Panc1 (cell line): ENCODE measurements at places on chromosomes 6 and 20.

GRCh38 chr6:165962366-165962765 lies 205.3 kb downstream of the TBXT start:
- DNase-seq: no peak

DNA sequence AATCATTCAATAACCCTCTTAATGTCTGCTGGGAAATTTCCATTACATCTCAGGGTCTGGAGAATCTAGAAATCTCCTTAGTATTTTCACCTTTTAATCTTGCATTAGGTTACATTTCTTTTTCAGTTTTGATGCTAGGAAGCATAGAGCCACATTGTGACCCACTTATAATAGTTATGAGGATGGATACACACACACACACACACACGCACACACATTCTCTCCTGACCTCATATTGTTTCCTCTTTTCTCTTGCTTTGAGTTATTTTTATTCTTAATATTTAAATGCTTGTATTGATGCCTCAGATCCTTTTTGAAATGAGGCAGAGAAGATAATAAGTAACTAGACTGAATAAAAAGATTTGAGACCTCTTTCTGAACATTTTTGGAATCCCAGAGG lies 128.4 kb downstream of the KLHL32 start:
- DNase-seq: no peak

DNA sequence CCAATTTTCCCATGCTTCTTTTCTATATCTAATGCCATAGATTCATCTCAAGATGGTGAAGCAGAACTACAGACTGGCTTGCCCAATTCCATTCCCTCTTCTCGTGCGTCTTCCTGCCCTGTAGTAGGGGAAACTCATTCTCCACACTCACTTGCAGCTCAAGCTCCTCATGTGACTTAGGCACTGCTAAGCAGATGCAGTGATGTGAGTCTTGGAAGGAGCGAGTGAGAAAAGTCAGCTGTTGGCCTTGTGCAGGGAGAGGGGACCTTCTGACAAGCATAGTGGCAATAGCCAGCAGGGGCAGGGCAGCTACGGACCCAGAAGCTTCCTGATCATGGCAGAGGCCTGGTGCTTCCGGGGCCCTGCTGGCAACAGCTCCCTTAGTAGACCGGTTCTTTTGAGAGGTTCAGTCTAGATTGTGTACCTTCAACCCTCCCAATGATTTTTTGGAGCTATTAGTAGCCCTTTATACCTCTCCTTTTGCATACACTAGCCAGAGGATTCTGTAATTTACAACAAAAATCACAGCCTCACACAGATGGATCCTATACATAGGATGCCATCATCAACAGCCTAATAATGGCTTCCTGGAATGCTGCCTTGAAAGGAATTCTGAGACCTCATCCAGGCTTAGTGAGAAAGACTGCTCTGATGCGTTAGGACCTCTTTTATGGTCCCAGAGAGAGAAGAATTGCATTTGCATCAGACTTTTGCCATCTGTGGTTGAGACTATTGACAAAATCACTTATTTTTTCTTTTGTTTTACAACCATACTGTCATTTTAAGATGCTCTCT lies 121.5 kb upstream of the RIPOR2 start:
- DNase-seq: no peak

DNA sequence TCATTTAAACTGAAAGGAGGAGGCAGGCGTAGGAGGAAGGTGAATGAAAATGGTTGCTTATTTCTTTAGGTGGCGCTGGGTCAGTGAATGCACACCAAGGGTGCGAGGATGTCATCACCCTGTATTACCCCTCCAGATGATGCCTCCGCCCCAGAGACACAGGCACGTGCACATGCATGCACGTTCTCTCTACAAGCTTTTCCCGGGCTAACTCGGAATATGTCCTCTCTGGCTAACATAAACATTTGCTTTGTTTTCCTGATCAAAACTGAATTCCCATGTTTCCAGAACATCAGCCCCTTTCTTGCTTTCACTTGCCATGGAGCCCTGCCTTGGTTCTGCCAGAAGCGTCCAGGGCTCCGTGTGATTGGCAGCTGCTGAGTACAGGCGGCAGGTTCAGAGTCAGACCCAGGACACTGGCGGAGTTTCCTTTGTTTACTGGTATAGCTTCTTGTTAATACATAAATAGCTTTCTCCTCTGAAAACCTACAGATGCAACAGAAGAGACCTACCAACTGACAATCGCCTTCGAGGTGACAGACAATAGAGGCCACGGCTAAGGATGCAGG lies 131.2 kb upstream of the RPS6KA2 start:
- no peak for DNase-seq

DNA sequence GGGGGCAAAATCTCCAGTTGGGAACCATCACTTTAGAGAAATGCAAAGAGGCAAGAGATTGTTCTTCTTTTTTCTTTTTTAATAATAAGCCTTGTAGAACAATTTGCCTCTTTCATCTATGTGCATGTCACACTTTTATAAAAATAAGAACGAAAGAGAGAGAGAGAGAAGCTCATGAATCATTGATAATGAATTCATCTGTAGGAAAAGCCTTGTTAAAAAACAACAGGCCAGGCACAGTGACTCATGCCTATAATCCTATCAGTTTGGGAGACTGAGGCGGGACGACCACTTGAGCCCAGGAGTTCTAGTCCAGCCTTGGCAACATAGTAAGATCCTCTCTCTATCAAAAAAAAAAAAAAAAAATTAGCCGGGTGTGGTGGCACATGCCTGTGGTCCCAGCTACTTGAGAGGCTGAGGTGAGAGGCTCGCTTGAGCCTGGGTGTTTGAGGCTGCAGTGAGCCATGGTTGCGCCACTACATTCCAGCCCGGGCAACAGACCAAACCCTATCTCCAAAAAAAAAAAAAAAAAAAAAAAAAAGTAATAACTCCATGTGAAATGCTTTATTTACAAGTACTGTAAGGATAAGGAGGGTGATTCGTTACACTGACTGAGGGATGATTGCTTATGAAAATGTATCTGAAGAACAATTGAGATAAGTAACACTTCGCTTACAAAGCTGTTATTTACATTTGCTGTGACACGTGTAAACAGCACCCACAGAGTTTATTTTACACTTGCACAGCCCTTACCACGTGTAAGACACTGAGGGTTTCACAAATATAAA lies 6.0 kb downstream of the CCN5 start:
- peak; percentile 69 for DNase-seq

GRCh38 chr6:28587746-28588075 lies 62.0 kb downstream of the GPX5 start:
- no peak for DNase-seq

- no peak for DNase-seq
Observed at GRCh38 chr20:25606094-25606695, 17.6 kb downstream of the NANP start.

- DNase-seq: no peak
Observed at GRCh38 chr6:33432546-33432945, 12.7 kb downstream of the SYNGAP1 start.

- DNase-seq: no peak
Observed at GRCh38 chr6:97919631-97920030, 636.6 kb upstream of the MMS22L start.

DNA sequence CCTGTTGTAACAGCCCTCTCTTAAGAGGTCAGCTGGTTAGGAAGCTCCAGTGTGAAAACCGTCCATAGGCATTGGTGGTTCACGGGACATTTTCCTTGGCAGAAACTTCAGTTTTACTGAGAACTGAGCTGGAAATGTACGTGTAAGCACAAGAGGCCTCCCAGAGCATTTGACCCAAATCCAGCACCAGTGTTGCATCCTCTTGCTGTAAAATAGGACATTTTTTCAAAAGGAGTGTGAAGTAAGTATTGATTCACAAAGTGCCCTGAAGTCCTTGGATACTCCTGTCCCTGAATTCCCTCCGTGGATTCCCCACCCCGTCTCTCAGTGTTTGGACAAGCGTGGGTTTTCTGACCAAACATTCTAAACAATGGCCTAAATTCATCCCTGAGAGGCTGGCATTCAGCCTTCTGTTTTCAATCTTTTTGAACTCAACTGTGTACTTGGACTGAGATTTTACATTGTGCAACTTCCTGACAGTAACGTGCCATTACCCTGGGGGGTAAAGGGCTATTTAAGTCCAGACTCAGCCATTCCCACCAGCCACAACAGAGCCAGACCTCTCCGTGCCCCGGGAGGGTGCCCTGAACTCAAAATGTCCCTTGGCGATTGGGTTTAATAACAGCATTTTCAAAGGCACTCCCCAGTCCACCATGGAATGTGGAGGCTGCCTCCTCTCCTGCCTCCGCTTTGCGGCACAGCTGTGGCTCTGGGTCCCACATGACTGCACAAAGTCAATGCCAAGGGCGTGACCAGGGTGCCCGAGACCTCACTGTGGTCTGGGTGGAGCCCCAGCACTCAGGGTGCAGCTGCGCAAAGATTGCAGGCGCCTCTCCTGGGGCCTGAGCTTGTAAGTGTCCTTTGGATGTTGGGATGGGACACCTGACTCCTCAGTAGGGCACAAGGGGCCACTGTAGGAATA lies 92.7 kb upstream of the AFDN start:
- no peak for DNase-seq

DNA sequence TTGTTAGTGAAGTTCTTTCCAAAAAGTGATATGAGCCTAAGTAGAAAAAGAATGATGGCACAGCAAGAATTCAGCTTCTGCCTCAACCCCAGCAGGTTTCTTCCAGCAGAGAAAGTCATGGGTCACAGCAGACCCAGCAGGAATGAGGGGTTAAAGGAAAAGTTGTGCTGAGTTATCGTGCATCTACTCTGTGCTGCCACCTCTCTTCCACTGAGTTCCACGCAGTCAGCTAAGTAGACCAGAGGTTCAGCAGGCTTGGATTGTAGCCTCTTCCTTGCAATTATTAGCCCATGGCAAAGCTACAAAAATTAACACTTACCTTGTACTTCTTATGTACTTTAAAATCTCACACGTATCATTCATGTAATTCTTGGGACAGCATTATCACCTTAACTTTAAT lies 510.8 kb downstream of the PTPRT start:
- no peak for DNase-seq

DNA sequence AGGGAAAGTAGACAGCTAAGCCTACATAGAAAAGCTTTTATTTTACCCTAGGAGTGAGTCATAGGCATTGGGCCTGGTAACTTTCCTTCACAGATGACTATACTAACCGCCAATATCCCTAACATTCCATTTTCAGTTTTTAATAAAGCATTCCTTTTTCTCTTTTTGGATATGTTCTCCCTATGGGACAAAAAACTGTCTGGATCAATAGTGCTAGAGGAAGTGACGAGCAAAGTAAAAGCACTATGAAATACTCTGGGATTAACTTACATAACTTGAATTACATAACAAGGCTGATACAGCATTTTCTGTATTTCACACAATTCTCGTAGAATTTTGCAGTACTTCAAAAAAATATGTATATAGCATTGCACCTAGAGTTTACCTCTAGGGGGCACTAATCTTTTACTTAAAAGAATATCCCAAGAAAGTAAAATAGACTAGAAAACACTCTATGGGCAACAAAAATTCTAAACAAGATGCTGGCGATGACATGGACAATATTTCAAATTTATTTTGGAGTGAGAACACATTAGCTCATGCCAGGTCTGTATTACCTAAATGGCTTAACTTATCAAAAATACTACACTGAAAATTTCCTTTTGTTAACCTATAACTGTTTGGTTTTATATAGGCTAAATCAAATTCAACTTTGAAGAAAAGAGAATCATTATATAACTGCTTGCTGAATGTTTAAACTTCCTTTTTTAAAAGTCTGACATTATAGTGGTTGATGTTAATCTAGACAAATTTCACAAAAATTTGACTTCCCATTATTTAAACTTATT lies 66.3 kb upstream of the DST start:
- no peak for DNase-seq

- DNase-seq: no peak
Observed at GRCh38 chr6:145733810-145734209, 1.5 kb downstream of the EPM2A start.

DNA sequence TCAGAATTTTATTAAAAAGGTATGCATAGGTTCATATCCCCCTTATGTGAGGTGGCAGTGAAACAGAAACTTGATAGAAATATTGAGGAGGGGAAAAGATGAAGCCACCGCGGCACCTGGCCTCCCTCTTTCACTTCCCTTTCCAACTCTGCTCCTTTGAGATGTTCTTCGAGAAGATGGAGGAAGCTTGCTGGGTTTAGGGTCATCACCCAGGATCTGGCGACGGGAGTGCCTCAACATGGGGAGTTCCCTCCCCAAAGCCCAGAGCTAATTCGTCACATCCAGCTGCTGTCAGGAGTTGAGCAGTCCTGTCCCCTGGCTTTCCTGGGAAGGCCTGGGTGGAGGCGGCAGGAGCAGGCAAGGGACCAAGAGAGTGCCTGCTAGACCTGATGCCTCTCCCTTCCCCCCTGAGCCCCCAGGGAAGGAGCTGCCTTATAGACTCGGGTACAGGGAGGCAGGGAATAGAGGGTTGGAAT lies 29.1 kb downstream of the RREB1 start:
- DNase-seq: no peak

- no peak for DNase-seq
Observed at GRCh38 chr6:159455700-159456274, 237.3 kb downstream of the SOD2 start.

GRCh38 chr6:74942130-74942529 lies 263.7 kb downstream of the COL12A1 start:
- DNase-seq: no peak

- DNase-seq: no peak
Observed at GRCh38 chr6:139944976-139945375, 570.5 kb upstream of the CITED2 start.

DNA sequence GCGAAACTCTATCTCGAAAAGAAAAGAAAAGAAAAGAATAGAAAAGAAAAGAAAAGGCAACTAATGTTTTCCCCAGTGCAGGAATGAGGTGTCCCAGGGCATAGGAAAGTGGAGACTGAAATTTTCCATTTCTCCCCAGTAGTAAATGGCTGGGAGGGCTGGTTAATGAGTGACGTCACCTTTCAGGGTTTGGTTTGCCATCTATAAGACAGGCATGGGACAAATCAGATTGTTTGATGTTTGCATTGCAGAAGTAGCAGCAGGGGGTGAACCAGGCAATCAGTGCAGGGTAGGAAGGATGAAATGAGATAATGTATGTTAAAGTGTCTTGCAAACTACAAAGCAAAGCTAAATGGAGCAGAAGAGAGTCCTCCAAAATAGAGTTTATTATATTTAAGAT lies 533.4 kb downstream of the PKHD1 start:
- no peak for DNase-seq

GRCh38 chr6:117459204-117459944 lies 23.1 kb upstream of the DCBLD1 start:
- DNase-seq: no peak

GRCh38 chr20:50674138-50674825 lies 17.1 kb downstream of the RIPOR3 start:
- no peak for DNase-seq

- no peak for DNase-seq
Observed at GRCh38 chr6:17831135-17831534, 124.4 kb upstream of the NUP153 start.

DNA sequence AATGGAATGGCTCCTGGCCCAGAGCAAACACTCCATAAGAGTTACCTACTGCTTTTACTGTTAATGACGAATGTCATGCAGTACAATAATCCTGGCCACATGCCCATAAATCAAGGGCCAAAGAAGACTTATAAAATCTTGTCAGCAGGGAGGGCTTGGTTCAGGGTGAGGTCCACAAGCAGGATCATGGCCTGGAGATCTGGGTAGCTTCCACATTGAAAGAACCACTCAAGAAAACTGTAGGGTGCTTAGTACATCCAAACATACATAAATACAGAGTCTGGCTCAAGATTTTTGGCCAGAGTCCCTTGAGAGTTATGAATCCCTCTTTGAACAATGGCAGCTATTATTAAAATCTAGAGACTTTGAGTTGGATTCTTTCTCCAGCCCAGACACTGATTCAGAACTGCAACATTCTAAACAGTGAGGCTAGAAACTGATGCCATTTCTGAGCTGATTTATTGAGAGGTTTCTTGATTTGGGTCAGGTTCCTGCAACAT lies 188.7 kb downstream of the CDC5L start:
- DNase-seq: no peak
